Hematopoietic multipotent progenitor cell treated with erythropoietin and hydrocortisone succinate and interleukin-3 and kit ligand, for 6 days (in vitro differentiated cells): ENCODE measurements at places on chromosomes 4 and X.

- no peak for DNase-seq
Observed at GRCh38 chrX:15702488-15703371, 35.3 kb upstream of the CA5B start.

DNA sequence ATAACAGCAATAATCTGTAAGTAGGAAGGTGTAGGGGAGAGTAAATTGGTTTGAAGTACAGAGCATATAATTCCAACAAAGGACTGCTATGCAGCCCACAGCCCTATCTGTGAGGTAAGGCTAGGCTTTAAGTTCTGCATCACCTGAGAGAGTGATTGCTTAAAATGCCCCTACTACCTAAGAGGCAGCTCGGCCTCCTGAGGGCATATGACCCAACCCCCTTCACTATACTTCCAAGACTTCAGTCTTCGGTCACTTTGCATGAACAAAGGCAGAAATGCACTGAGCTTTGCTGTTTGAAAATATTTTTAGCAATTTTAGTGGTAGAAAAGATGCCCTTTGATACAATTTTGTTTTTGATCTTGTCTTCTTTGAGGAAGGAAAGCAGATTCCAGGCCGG lies 4.9 kb upstream of the DDX3X start:
- no peak for DNase-seq

DNA sequence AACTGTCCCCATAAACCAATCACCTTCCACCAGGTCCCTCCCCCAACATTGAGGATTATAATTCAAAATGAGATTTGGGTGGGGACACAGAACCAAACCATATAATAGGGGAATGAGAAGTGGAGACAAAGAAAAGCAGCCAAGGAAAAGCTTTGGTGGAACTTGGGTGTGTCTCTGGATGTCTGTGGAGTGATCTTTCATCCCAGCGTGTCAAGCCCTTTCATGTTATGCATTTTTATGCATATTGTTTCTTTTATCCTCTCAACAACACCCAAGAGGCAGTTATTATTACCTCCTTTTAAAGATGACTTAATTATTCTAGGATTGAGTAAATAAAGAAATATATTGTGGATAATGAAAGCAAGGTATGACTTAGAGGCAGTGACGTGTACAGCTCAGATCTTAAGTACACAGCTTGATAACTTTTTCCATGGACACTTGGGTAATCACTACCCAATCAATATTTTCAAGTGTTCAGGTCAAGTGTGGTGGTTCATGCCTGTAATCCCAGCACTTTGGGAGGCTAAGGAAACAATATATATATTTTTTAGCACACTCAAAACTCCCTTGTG lies 42.6 kb upstream of the HOPX start:
- no peak for DNase-seq

DNA sequence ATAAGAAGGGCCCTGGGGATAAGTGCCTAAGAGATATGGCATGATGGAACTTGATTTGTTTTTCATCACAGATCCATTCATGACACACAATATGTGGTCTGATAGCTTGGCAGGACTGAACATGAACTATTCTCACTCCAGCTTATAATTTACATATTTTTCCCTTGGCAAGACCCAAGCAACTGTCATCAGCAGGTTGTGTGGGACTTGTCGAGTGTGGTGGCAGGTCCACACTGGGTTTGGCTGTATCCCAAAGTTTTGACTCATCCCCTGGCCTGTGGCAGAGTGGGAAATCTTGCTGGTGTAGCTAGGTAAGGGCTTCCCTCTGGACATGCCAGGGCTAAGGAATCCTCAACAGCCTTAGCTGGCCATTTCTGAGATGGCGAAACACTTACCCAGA lies 81.0 kb upstream of the STIM2 start:
- no peak for DNase-seq

GRCh38 chr4:21699446-21699845 lies 249.1 kb downstream of the KCNIP4 start:
- no peak for DNase-seq

DNA sequence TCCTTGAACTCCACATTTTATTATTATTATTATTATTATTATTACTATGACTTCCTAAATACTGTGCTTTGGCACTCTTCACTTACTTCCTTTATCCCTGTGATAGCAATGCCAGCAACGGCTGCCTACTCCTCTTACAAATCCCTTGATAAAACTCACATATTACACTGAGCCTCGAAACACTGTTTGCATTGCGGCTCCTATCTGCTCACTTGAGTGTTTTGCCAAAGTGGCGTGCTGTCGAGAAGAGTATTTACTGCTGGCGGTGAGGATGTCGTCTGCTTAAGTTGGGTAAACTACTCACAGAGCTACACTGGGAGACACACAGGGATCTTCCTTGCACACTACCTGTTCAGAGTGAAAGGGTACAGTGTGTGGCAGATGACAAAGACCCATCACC lies 143.4 kb upstream of the VCX3A start:
- DNase-seq, result no peak

- no peak for DNase-seq
Observed at GRCh38 chrX:23201706-23202105, 132.9 kb upstream of the PTCHD1 start.
